M059J (cell line): ENCODE measurements at places on chromosomes 12 and 14. TPM values are rescaled to one million over a fixed set of nuclear protein-coding genes. Genes with fewer than 3 reads are reported as not detected.

- DNase-seq: no peak
Measured at GRCh38 chr12:51746416-51746815, 102.1 kb downstream of the FIGNL2 start.

Gene PRB2
- not detected in 2 replicates for total RNA-seq

Gene TAS2R7
- total RNA-seq: not detected in 2 replicates

Gene FSCB
- total RNA-seq: not detected in 2 replicates

Gene KRT6B
- total RNA-seq: not detected in 2 replicates

Gene RASAL1
- total RNA-seq: not detected in 2 replicates

- DNase-seq: no peak
Measured at GRCh38 chr12:132568826-132569480, 41.4 kb downstream of the LRCOL1 start.

GRCh38 chr14:98955036-98955740, 316.8 kb downstream of the BCL11B start:
- DNase-seq: no peak

DNA sequence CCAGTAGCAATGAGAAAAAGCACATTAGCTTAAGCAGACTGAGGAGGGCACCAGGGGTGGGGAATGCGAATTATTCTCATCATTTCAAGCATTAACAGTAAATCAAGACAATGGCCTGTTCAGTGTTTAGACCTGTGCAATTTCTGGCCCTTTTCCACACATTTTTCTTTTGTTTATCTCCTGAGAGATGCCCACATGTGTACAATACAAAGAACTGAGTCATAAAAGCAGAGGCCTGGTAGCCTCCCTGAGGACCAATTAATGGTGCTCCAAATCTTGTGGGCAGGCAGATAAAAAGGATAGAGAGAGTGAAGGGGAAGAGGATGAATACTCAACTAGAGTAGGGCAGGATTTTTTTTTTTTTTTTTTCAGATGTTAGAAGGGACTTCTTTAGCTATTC, 480.8 kb downstream of the RERGL start:
- no peak for DNase-seq

DNA sequence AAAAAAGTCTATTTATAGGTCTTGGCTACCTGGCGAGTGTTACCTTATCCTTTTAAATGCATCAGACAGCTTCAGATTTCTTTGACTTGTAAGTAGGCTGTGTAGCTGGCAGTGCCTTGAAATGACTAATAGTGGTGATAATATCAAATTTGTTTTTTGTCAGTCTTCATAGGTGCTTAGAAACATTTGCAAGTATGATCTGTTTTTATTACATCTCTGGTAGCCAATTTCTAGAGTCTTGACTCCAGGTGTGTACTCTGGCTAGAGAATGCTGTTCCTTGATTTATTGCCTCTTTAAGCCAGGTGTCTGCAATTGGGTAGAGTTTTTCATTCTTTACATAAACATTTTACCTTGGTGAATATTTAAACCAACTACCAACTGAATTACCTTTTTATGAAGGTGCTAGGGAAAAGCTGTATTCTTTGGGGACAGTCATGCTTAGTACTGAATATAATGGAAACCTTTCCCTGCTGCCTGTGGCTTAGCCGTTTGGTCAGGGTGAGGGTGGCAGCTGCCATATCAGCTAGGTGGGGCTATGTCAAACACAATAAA, 32.6 kb downstream of the MLXIP start:
- peak; percentile 40 for DNase-seq

GRCh38 chr12:75784591-75784990, 247.0 kb downstream of the PHLDA1 start:
- peak; percentile 97 for DNase-seq

GRCh38 chr12:13941258-13942249, 39.8 kb downstream of the GRIN2B start:
- DNase-seq: peak; percentile 66

- no peak for DNase-seq
Measured at GRCh38 chr12:82919388-82920054, 232.8 kb downstream of the TMTC2 start.
